Osteocyte (in vitro differentiated cells): ENCODE measurements at places on chromosomes 2 and 18. TPM values are rescaled to one million over a fixed set of nuclear protein-coding genes. Genes with fewer than 3 reads are reported as not detected.

GRCh38 chr2:187879491-187879890 is 325.3 kb upstream of the TFPI start:
- no peak overlapping the region for H3K4me3 ChIP-seq
- H3K36me3 ChIP-seq = no peaks in the 10 kb centered on the region
- H3K27ac ChIP-seq = no peak overlapping the region
- H3K4me1 ChIP-seq = peaks cover 10% of the 10 kb centered on the region
- no peak for DNase-seq

CFC1 gene
- not detected in 2 replicates for total RNA-seq

- no peak overlapping the region for H3K27ac ChIP-seq
- peaks cover 32% of the 10 kb centered on the region for H3K4me1 ChIP-seq
- DNase-seq = no peak
- no peaks in the 10 kb centered on the region for H3K36me3 ChIP-seq
Measured at GRCh38 chr2:44932079-44932478, 9.4 kb upstream of the SIX3 start.

UNC80 gene
- not detected in 2 replicates for total RNA-seq

GRCh38 chr2:99356853-99357252 is 19.7 kb downstream of the EIF5B start:
- DNase-seq = no peak
- no peak overlapping the region for H3K27ac ChIP-seq
- H3K27me3 ChIP-seq = no peaks in the 10 kb centered on the region
- peaks cover 3% of the 10 kb centered on the region for H3K4me1 ChIP-seq

DSG1 gene
- total RNA-seq = not detected in 2 replicates

DNA sequence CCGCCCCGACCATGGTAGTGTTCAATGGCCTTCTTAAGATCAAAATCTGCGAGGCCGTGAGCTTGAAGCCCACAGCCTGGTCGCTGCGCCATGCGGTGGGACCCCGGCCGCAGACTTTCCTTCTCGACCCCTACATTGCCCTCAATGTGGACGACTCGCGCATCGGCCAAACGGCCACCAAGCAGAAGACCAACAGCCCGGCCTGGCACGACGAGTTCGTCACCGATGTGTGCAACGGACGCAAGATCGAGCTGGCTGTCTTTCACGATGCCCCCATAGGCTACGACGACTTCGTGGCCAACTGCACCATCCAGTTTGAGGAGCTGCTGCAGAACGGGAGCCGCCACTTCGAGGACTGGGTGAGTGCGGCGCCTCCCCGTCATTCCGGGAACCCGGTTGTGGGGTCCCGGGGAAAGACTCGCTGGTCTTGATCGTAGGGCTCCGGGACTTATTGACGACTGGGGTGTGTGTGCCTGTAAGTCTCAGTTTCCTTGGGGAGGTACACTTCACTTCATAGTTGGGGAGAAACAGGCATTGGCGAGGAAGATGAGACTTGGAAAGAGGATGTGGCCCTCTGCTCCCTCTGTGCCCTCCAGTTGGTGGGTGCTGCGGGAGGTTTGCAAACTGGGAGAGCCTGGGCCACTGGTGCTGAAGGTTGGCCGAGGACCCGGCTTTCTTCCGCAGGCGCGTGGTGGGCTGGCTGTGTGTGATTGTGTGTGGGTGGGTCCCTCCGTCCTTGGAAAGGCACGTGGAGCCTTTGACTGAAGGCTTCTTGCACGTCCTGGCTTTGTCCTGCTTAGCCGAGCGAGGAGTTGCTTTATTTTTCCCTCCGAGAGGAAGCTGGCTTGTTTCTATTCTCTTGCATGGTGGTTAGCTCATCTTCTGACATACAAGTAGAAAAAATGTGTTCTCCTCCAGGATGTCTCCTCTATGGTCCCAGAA is 886 bp downstream of the PRKCE start:
- H3K36me3 ChIP-seq = no peaks in the 10 kb centered on the region
- peak overlapping the region; percentile 86 for H3K27ac ChIP-seq
- H3K4me3 ChIP-seq = peak overlapping the region; percentile 83
- H3K27me3 ChIP-seq = no peaks in the 10 kb centered on the region

DNA sequence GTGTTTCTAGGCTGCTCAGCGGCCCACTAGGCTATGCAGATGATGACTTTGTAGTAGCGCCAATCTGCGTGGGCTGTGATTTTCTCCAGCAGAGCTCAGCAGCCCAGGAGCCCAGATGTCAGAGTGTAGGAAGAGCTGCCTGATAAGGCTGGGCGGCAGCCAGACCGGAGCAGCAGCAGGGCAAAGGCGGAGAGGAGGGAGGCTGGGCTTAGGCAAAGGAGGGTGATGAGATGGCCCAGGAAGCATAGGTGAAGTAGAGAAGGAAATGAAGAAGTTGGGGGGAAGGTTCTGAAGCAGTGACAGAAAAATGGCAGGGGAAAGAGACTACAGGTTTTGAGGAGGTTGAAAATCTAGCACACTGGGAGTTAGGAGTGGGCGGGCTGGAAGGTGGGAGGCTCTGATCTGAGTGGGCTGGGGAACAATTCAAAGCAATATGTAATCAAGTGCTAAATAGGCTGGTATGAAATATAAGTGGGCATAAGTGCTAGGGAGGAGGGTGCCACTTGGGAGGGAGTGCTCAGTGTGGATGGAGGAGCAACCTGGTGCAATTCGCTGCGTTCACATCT is 50.6 kb upstream of the STPG4 start:
- peak; percentile 54 for DNase-seq
- H3K4me3 ChIP-seq = no peak overlapping the region
- H3K27me3 ChIP-seq = no peaks in the 10 kb centered on the region
- H3K27ac ChIP-seq = no peak overlapping the region
- no peaks in the 10 kb centered on the region for H3K36me3 ChIP-seq

GRCh38 chr18:63185984-63186383 is 133.6 kb downstream of the BCL2 start:
- H3K4me3 ChIP-seq = no peak overlapping the region
- DNase-seq = no peak

MAL gene
- total RNA-seq = not detected in 2 replicates

IGFBP2 gene
- total RNA-seq = 2,796 and 2,855 TPM in 2 replicates

GRCh38 chr18:52553441-52553840 is 213.4 kb downstream of the DCC start:
- no peaks in the 10 kb centered on the region for H3K4me1 ChIP-seq
- no peaks in the 10 kb centered on the region for H3K36me3 ChIP-seq
- H3K27me3 ChIP-seq = no peaks in the 10 kb centered on the region
- no peak overlapping the region for H3K27ac ChIP-seq
- H3K4me3 ChIP-seq = no peak overlapping the region

DNA sequence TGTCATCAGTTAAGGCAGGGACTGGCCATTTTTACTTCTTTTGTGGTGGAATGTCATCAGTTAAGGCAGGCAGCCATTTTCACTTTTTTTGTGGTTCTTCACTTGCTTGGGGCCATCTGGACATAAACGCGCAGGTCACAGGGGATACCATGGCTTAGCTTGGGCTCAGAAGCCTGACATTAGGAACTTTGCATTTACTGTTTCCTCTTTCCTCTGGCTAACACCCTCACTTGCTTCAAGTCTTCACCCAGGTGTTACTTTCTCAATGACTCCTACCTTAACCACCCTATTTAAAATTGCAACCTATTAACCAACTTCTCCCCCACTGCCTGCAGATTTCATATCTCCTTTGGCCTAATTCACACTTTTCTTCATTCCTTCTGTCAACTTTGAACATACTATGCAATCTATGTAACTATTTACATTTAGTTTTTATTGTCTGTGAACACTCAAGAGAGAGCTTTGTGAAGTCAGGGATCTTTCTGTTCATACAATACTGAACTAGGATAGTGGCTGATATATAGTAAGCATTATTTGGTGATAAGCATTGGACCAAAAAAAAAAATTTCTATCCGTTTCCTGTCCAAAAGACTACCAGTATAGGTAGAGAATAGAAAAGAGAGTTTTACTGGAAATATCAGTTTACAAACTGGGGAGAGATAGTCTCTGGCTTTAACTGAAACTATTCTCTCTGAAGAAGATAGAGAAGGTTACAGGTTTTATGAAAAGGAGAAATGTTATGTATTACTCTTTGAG is 600.1 kb upstream of the ZNF804A start:
- no peaks in the 10 kb centered on the region for H3K4me1 ChIP-seq
- H3K36me3 ChIP-seq = no peaks in the 10 kb centered on the region
- peaks cover 2% of the 10 kb centered on the region for H3K27me3 ChIP-seq
- H3K4me3 ChIP-seq = no peak overlapping the region
- no peak for DNase-seq

DNA sequence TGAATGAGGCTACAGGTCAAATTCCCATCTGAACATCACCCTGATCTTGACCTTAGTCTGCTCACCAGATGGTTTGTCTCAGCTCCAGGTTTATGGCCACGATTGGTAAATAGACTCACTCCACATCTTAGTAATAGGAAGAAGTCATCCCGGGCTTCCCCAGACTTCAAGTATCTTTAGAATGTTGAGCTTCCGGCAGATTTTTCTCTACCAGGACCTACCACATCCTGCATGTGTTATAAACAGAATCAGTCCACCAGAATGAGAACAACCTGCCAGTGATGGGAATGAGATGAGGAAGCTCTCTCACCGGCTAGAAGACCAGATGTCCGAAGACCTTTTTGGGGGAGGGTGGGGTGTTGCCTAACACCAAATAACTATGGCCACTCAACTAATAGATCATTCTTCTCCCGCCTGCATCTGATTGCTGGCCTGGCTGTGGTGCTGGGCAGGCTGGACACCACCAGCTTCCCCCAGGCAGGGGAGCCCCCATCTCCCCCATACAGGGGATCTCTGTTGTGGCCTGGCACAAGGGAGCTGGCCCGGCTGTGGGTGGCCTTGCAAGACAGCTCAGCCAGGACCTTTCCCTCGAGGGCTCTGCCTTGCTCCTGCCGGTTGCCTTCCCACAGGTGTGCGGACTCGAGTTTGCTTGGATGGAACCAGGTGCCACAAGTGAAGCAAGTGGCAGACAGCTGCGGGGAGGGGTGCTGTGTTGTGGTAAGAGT is 88.5 kb downstream of the SH3RF3 start:
- H3K36me3 ChIP-seq = peaks cover 15% of the 10 kb centered on the region
- peak overlapping the region; percentile 69 for H3K27ac ChIP-seq
- H3K4me3 ChIP-seq = no peak overlapping the region
- no peak for DNase-seq
- H3K4me1 ChIP-seq = peaks cover 80% of the 10 kb centered on the region

- H3K4me1 ChIP-seq = no peaks in the 10 kb centered on the region
- no peaks in the 10 kb centered on the region for H3K36me3 ChIP-seq
- no peak overlapping the region for H3K4me3 ChIP-seq
- peaks cover 26% of the 10 kb centered on the region for H3K27me3 ChIP-seq
- DNase-seq = no peak
Measured at GRCh38 chr2:187134306-187134705, 285.3 kb upstream of the ZSWIM2 start.

- DNase-seq = peak; percentile 73
- H3K27ac ChIP-seq = no peak overlapping the region
- H3K36me3 ChIP-seq = no peaks in the 10 kb centered on the region
- no peaks in the 10 kb centered on the region for H3K4me1 ChIP-seq
Measured at GRCh38 chr2:73700661-73701447, 36.3 kb downstream of the TPRKB start.

DNA sequence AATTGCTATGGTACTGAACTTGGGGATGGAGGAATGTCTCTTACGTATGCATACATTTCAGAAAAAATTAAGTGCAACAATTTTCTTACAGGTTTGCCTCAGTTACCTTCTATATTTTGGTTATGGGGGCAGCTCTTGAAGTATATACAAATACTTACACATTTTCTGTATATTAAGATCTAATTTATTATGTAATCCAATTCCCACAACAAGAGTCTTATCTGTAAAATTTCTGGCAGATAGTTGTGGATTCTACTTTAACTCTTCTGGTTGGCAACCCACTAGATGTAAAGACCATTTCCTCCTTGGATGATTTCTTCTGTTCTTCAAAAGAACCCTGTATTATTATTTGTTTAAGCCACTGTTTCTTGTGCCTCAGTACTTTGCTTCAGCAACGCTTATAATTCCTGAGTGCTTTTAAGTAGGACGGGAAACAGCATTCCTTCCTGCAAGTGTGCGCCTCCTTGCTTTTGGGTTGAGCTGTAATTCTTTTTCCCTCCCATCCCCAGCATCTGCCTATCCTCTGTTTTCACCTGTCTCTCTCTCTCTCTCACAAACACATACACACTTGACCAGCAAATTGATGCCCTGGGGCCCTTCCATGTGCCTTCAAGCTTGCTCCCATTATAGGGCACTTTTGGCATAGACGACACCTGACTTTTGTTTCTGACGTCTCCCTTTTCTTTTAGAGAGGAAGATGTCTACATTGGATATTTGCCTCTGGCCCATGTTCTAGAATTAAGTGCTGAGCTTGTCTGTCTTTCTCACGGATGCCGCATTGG is 61.4 kb downstream of the ACSL3 start:
- DNase-seq = no peak
- H3K4me1 ChIP-seq = peaks cover 25% of the 10 kb centered on the region
- no peak overlapping the region for H3K27ac ChIP-seq
- H3K4me3 ChIP-seq = no peak overlapping the region
- H3K36me3 ChIP-seq = peaks cover 54% of the 10 kb centered on the region

- no peak overlapping the region for H3K4me3 ChIP-seq
- H3K36me3 ChIP-seq = peaks cover 7% of the 10 kb centered on the region
- H3K4me1 ChIP-seq = peaks cover 32% of the 10 kb centered on the region
- DNase-seq = no peak
Measured at GRCh38 chr18:44944461-44944860, 263.8 kb downstream of the SETBP1 start.

GRCh38 chr2:68283419-68283812 is 31.1 kb upstream of the PPP3R1 start:
- H3K27ac ChIP-seq = no peak overlapping the region
- no peaks in the 10 kb centered on the region for H3K36me3 ChIP-seq
- no peak for DNase-seq

LOXHD1 gene
- not detected in 2 replicates for total RNA-seq

- H3K4me3 ChIP-seq = peak overlapping the region; percentile 32
- no peaks in the 10 kb centered on the region for H3K36me3 ChIP-seq
- H3K27ac ChIP-seq = no peak overlapping the region
- no peak for DNase-seq
Measured at GRCh38 chr2:132009874-132010521, 151.8 kb downstream of the ANKRD30BL start.

DNA sequence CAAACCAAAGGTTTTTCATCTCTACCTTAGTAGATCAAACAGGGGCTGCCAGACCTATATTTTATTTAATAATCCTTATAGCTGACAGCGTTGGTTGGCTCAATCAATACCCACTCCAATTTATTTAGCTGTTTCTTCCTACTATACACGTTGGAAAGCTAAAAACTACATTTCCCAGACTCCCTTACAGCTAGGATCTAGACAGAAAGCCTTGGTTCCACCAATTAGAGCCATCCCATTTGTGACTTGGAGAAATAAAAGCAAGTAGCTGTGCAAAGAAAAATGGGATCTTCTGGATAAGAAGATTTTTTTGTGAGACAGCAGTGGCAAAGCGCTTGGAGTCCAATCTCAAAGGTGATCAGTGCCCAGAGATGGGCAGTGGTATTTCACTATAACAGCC is 331.3 kb upstream of the MEIS1 start:
- no peak for DNase-seq
- no peaks in the 10 kb centered on the region for H3K27me3 ChIP-seq
- no peak overlapping the region for H3K27ac ChIP-seq
- no peaks in the 10 kb centered on the region for H3K4me1 ChIP-seq
